ENCODE measurements at places on chromosomes 7 and 10. TPM values are rescaled to one million over a fixed set of nuclear protein-coding genes. Genes with fewer than 3 reads are reported as not detected.

AKR1C8 gene
- 0.27 TPM for total RNA-seq

GRCh38 chr7:94409200-94409948, 14.7 kb downstream of the COL1A2 start:
- DNase-seq: no peak

PCLO gene
- not detected for total RNA-seq

DNA sequence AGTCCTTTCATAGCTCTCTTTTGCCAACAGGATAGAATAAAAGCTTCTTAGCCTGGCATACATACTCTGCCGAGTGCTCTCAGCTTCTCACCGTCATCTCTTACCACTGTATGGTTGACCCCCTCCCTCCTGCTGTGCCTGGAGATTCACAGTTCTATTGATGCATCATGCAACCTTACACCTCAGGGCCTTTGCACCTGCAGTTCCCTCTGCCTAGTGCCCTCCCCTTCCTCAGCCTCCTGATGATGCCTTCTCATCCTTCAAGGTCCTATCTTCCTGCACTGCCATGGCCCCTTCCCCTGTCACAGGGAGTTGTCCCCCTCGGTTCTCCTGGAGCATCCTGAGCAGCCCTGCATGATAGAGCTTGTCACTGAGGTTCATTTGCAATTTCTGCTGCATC, 81.5 kb downstream of the CDH23 start:
- DNase-seq: no peak

- no peak for DNase-seq
Observed at GRCh38 chr10:1294748-1295147, 238.6 kb downstream of the WDR37 start.

GRCh38 chr7:48964074-48964473, 39.7 kb downstream of the CDC14C start:
- no peak for DNase-seq

GRCh38 chr10:107425931-107426553, 261.5 kb upstream of the SORCS1 start:
- DNase-seq: no peak

DNA sequence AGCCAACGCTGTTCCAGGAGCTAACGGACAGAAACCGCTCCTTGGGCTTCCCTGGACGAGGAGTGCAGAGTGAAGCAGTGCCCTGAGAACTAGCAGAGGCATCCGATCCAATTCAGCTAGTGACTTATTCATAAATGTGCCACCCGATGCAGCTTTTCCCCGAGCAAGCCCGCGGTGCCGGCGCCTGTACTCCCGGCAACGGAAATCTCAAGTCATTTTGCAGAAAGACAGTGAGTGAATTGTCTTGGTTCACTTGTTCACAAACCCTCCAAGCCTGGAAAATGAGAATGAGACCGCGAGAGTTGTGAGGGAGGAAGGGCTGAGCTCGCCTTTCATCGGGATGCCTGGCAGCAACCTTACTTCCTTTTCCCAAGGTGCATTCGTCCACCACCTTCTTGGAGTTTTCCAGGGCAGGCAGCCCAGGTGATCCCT, 87.5 kb downstream of the COBL start:
- no peak for DNase-seq

TRRAP gene
- 47.9 TPM for total RNA-seq

DNA sequence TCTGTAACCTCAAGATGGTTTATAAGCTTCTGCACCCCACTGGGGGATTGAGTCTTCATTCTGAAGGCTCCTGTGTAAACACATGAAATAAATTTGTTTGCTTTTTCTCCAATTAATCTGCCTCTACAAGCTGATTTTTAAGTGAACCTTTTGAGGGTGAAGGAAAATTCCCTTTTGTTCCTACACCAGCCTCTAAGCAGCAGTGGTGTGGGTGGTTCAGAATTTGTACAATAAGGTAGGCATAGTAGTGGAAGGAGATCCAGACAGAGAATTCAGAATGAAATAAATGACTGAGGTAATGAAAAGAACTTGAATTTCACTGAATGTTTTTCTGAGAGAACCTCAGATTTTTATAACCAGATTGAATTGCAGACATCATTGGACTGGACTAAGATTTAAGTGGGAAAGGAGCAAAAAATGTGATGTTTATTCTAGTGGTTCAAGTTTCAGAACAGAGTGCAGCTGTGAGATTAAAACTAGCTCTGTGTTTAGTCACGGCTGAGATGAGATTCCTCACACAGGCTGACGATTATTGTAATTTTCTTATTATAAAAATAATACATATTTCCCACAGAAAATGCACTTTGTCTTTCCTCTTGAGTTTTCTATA, 1162.2 kb downstream of the TYW1 start:
- DNase-seq: no peak

DNA sequence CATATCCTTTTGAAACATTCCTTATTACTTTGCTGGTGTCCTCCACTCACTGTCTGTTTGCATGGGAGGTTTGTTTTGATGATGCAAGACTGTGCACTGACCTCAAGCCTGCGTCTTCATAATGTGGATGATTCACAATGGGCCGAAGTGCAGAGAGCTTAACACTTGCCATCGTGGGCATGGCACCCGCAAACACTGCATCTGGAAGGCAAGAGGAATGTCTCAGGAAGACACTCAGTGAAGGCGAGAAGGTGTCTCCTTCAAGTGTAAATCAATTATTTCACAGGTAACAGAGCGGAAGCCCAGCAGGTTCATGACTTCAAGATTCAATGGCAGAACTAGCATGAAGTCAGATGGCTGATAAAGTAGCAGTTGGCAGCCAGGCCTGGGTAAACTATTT, 98.1 kb downstream of the DPY19L1 start:
- no peak for DNase-seq

All from CD4-positive, alpha-beta T cell (primary cell).